ENCODE measurements at places on chromosomes 13 and 19.

DNA sequence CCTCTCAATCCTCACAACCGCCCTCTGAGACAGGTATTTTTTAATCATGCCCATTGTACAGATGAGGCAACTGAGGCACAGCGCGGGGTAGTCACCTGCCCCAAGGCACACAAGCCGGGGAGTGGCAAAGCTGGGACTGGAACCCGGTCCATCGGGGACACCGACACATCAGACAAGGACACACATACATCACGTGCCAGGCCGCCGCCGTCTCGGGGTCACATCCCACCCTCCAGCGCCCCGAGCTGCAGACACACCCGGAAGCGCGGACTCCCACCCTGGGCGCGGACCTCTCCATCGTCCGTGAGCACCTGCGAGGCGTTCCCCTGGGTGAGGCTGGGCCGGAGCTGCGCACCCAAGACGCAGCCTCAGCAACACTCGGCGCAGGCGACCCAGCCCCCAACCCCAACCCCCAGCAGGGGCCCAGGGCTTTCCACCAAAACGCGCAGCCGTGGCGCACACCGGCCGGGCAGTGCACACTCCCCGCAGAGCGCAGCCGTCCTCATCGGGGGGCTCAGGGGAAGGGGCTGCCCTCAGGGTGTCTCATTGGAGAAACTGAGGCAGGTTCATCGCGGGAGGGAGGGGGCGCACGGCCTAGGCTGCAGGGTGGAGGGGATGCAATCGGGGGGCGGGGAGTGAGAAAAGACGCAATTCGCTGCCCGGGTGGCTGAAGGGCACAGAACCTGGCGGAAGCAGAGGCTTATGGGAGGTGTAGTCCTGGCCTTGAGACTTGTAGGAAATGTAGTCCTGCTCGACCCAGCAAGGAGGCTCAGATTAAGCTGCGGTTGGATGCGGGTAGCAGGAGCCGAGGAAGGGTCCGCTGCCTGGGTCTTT, 1.9 kb upstream of the LMTK3 start:
- no peak for DNase-seq

DNA sequence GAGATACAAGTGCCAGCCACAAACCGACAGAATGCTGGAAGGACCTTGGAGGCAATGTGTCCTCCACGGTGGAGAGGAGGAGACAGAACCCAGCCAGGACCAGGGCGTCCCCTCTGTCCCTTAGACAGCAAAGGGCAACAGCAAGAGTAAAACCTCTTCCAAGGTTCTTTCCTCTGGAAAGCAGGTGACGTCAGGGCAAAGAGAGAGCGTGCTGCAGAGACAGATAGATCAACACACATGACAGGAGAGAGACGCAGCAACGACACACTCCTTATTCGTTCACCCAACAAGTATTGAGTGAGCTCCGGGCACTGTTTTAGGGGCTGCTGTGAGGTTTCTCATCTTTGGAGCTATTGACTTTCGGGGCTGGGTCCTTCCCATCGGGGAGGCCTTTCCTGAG, 1.3 kb upstream of the GALP start:
- no peak for DNase-seq

- DNase-seq: no peak
These were observed 420.4 kb upstream of the GPC6 start for GRCh38 chr13:92806215-92806614.

- DNase-seq: no peak
These were observed 102.8 kb downstream of the TEX29 start for GRCh38 chr13:111423168-111423785.

DNA sequence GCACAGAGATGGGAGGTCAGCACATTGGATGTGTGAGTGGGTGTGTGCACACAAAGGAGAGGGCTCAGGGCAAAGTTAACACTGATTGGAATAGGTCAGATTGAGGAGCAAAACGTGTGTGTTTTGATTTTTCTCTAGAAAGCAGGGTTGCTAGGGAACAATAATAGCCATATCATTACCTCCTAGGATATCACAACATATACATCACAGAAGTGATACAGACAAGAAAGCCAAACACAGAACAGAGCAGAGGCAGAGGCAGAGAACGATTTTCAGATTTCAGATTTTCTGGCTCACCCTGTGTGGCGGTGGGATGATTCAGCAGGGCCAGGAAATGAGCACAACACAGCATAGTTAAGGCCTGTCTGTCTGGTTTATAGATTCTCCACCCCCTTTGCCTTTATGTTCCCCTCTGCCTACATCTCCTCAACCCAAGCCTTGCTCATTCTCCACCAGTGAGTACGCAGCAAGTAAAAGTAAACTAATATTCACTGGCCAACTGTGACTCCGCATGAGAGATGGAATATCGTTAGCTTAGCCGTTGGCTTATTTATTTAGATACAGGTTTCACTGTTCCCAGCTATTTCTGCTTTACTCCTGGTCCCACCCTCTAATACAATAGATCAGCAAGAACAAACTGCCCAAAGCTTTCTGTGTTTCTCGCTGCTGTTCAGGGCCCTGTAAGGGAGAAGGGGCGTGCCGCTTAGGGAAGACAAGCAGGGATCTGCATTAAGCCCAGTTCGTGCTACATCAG, 182.7 kb upstream of the TSC22D1 start:
- DNase-seq: no peak
